Stimulated activated CD4-positive, alpha-beta T cell treated with anti-CD3 and anti-CD28 coated beads, Interleukin-15, amount 100 ng/mL, for 48 hours (primary cell): ENCODE measurements at places on chromosomes 4 and X.

DNA sequence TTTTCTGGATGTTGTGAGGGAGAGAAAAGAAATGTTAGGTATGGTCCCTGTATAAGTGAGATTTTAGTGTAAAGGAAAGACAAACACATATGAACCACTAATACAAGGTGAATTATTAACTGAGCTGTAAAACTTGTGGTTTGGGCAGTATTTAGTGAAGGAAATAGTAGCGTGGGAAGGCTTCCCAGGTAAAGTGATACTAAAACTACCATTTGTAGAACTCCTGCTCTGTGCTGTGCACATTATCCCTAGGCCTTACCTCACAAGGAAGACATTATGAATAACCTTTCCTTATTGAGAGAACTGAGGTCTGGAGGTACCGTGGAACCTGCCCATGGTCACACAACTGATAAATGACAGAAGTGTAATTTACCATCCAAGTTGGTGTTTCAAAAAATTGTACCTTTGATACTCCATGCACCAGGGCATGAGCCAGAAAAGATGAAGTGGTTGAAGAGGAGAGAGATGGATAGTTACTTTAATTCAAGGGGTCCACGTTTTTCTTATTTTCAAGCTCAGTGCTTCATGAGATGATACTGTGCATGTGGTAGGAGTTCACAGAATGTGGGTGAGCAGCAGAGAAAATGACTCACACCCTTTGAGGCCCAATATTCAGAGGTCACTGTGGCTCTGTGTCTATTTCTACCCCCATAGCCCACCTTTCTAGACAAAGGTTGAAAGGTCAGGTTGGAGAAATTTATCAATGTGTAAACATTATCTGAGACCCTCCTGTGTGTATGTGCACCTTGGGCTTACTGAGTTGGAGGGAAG lies 2.6 kb upstream of the VSIG4 start:
- DNase-seq = no peak

GRCh38 chr4:52142816-52143215 lies 91.7 kb downstream of the SPATA18 start:
- no peak for DNase-seq

DNA sequence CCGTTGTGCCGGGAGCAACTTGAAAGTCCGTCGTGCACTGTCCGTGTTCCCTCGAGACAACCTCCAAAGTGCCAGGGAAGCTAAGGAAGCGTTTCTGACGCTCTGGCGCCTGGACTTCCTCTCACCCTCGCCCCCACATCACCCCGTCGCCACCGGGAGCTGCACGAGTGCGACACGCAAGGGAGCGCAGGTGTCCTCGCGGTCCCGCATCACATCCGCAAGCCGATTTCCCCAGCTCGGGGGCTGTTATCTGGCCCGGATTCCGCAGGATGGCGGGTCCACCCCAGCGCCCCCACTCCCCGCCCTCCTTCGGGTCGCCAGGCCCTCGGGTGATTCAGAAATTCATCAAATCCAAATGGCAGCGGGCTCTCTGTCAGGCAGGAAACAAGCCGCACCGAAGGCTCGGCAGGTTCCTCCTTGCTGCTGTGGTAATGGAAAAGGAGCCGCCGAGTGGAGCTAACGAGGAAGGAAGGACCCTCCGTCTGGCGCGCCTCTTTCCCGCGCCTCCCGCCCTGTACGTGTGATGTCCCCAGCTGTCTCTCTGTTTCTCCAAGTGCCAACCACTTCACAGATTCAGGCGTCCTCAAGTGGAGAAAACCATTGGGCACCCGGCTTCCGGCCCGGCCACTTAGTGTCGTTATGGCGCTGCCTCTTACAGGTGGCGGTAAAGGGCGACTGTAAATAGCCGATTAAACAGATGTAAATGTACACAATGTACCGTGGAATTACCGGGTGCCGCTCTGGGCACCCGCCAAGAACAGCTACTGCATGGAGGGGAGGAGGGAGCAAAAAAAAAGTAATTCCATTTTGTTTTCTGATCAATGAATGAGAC lies 921 bp upstream of the SETD7 start:
- DNase-seq = peak; percentile 36

DNA sequence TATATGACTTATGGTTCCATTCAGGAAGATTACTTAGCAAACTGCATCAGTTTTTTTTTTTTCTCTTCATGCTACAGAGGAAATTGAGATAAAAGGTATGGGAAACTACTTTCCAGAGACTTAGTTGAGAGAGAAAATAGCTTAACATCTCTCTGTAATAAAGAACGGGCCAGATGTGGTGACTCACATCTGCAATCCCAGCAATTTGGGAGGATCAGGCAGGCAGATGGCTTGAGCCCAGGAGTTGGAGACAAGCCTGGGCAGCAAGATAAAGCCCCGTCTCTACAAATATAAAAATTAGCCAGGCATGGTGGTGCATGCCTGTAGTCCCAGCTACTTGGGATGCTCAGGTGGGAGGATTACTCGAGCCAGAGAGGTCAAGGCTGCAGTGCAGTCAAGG lies 271.2 kb upstream of the TENM3 start:
- no peak for DNase-seq

GRCh38 chr4:87632469-87632868 lies 17.6 kb upstream of the DMP1 start:
- DNase-seq = no peak

- no peak for DNase-seq
Observed at GRCh38 chr4:175511861-175512260, 300.2 kb downstream of the GPM6A start.

GRCh38 chr4:2795893-2796848 lies 3.3 kb downstream of the SH3BP2 start:
- no peak for DNase-seq

- no peak for DNase-seq
Observed at GRCh38 chrX:24759786-24760185, 66.1 kb downstream of the POLA1 start.

DNA sequence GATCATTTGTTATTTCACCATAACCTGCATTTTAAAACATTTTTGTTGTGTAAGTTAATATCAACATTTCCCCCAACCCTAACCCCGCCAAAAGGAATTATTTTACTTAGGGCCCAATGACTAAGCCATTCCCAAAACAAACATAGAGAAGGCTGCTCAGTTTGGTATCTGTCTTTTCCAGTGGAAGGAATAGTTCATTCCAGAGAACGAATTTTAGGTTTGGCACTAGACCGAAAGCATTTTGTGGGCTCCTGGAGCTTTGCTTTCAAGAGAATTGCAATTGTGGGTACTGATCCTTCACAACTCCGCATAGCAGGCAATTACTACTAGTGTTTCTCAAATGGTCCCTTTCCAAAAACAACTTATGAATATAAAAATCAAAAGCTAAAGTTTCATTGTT lies 226.7 kb upstream of the MAD2L1 start:
- DNase-seq = no peak

GRCh38 chr4:81919810-81920209 lies 448.1 kb upstream of the RASGEF1B start:
- DNase-seq = no peak

DNA sequence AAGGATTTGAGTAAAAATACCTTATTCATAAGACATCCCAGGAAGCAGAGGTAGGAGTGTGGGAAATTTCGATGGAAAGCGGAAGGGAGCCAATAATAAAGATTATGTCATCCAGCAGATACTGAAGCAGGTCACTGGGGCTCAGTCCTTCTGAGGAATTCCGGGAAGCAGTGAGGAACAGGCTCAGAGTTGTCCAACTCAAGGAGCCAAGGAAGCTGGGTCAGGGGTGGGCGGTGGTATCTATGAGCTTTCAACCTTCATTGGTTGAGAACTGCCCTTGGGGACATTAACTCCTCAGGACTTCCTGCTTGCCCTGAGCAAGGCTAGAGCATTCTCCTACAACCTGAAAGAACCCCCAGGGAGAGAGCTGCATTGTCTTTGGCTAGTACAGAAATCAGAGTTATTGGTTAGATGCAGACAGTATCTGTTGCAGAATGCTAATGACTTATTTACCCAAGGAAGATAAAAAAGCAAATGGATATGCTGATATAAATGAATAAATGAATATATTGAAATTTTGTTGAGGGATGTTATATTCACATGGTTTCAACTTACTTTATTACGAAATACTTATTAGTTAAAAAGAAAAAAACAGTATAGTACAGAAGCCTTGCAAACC lies 68.2 kb downstream of the DMP1 start:
- no peak for DNase-seq

- no peak for DNase-seq
Observed at GRCh38 chr4:76892001-76892400, 5.9 kb downstream of the SOWAHB start.

GRCh38 chrX:53171356-53171755 lies 53.7 kb downstream of the KDM5C start:
- no peak for DNase-seq

DNA sequence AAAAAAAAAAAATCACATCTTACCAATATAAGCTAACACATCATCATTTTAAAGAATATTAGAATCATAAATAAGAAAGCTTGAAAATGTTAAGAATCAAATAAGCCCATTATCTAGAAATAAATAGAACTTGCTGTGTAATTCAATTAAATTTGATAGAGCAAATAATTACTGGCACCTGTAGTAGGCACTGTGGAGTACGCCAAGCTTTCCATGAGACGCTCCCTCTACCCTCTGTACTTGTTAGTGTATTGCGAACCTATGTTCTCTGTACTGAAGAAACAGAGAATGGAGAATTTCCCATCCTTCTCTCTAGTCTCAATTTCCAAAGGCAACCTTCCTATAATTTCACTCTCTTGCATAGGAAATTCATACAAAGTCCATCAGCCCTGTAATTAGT lies 61.7 kb upstream of the HAND2 start:
- no peak for DNase-seq

- DNase-seq = peak; percentile 55
Observed at GRCh38 chrX:123764967-123765871, 32.4 kb upstream of the THOC2 start.

- DNase-seq = no peak
Observed at GRCh38 chrX:133812402-133812801, 173.0 kb downstream of the GPC3 start.

DNA sequence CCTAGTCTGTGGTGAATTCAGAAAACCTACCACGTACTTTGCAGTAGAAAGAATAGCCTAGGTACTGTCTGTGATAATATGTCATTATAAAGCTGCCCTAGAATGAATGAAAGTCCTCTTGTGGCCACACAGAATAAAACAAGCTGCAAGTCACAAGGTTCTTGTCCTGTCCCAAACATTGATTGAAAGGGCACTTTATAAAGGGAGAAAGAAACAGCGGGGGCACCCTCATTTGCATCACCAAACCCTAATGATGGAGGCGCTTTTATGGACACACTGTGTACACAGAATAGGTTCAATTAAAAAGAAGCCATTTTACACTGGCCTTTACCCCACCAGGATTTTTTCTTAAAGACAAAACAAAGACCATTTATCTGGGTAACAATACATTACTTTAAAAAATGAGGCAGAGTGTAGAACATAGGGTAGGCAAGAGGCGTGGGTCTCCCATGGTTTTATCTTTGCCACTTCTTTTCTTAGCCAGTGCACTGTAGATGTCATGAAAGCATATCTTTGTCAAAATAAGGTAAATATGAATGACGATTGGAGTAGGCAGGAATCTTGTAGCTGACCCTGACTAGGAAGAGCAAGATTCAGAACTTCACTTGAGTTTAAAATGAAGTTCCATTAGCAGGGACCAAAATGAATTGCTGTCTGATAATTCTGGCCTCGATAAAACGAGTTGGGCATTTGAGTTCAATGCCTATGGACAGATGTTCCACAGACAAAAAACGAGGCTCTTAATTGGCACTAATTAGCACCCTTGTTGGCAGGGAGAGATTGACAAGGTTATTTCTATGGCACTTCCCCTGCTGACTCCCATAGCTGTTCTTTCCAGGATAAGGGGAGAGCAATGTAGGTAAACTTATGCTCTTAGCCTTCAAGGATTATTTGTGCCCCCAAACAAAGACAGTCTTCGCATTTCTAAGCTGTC lies 365.1 kb downstream of the AFF2 start:
- DNase-seq = no peak

DNA sequence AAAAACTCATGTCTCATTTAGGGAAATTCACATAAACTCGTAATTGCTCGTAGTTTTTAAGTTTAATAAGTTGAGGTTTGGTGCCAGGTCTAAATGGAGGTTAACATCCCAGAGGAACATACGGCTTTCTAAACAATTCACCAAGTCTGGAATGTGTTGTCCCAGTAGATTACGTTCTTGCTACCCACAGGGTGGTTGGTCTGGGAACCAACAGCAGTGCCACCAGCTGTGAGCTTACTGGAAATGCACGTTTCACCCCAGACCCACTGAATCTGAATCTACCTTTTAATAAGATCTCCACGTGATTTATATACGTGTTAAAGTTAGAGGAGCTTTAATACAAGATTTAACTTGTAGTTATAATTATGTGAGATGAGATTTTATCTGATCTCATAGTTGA lies 134.3 kb downstream of the BMPR1B start:
- no peak for DNase-seq

- DNase-seq = no peak
Observed at GRCh38 chrX:40947276-40947675, 138.0 kb upstream of the USP9X start.

GRCh38 chrX:27555514-27555913 lies 34.6 kb upstream of the DCAF8L2 start:
- DNase-seq = no peak

- no peak for DNase-seq
Observed at GRCh38 chr4:144208074-144208473, 67.6 kb upstream of the GYPA start.

GRCh38 chr4:175536852-175537453 lies 275.1 kb downstream of the GPM6A start:
- DNase-seq = no peak

GRCh38 chr4:183144787-183145186 lies 45.7 kb downstream of the WWC2 start:
- no peak for DNase-seq

DNA sequence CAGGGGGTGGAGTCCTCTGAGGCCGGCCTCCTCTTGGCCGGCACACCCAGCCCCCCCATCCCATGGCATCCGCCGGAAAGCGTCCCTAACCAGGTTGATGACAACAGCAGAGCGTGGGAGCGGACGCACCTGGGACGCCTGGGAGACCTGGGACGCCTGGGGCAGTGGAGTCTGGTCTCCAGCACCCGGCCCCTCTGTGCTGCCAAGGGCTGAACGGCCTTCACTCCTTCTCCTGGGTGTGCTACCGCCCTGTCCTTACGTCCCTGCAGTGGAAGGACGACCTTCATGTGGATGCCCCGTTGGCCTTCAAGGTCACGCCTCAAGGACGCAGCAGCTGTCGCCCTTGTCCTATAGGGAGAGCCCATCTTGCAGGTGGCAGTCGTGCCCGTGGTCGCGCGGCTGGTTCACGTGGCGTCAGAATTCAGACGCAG lies 26.9 kb downstream of the NKX1-1 start:
- no peak for DNase-seq

GRCh38 chr4:89140168-89140759 lies 28.9 kb downstream of the TIGD2 start:
- no peak for DNase-seq

DNA sequence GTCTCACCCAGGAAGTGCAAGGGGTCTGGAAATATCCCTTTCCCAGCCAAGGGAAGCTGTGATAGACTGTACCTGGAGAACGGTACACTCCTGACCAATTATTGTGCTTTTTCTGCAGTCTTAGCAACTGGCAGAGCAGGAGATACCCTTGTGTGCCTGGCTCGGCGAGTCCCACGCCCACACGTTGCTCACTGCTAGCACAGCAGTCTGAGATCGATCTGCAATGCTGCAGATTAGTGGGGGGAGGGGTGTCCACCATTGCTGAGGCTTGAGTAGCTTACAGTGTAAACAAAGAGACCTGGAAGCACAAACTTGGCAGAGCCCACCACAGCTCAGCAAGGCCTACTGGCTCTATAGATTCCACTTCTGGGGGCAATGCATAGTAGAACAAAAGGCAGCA lies 138.5 kb downstream of the CHRDL1 start:
- DNase-seq = no peak
